ENCODE measurements at places on chromosomes 6 and 20.

DNA sequence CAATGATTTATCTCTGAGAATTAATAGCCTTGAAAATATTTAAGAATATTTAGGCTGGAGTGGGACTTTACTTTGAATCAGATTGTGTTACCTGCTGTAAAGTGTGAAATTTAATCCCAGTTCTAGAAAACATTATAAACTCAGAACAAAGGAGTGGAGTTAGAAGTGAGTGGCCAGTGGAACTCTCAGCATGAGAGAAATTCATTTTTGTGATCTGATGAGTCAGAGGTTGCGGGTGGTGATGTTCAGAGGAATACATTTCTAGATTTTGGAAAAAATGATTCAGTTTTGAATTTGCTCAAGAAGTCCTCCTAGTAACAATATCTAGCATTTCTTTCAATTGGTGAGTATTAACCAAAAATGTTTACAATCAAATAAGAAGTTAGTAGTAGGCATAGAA lies 167.5 kb downstream of the ZFAND3 start:
- DNase-seq, result no peak
- H3K36me3 ChIP-seq, result no peaks in the 10 kb centered on the region
- H3K4me1 ChIP-seq, result no peaks in the 10 kb centered on the region

DNA sequence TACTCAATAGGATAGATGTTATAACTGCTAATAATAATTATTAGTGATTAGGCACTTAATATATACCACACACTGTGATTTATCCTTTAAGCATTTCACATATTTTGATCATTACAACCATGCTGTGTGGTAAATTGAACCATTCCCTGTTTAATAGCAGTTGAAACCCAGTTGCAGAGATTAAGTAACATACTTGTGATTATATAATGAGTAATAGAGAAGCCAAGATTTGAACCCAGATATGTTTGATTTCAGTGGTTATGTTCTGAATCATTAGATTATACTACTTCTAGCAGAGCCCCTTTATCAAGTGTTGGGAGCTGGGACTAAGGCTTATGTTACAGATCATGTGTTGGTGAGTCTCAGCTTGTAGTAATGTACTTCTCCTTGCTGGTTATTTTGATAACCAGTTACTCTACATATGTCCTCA lies 44.1 kb downstream of the STK4 start:
- H3K4me1 ChIP-seq, result no peaks in the 10 kb centered on the region
- no peak overlapping the region for H3K27ac ChIP-seq
- H3K36me3 ChIP-seq, result peaks cover 5% of the 10 kb centered on the region
- H3K27me3 ChIP-seq, result no peaks in the 10 kb centered on the region
- no peak overlapping the region for H3K4me3 ChIP-seq

GRCh38 chr20:62528983-62529891 lies 53.4 kb upstream of the GATA5 start:
- DNase-seq, result no peak
- no peaks in the 10 kb centered on the region for H3K36me3 ChIP-seq
- H3K4me1 ChIP-seq, result peaks cover 9% of the 10 kb centered on the region
- H3K27ac ChIP-seq, result no peak overlapping the region

DNA sequence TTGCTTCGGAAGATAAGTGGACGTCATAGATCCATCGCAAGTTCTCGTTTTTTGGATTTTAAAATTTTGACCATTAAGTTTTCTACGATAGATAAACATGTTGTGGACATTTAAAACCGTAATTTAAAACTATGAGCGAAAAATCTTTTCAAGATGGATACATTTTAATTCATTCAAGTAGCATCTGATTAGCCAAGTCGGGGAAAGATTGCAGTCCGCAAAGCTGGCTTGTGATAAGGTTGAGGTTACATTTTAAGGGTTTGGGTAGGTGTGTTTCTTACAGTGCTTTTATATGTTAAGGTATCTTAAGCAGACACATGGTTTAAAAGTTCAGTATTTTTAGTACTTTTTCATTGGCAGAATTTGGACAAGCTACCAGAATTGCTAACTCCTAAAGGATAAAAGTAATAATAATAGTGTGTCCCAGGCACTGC lies 1.2 kb downstream of the WTAP start:
- peaks cover 4% of the 10 kb centered on the region for H3K36me3 ChIP-seq
- H3K4me3 ChIP-seq, result peak overlapping the region; percentile 96
- no peak for DNase-seq
- H3K27ac ChIP-seq, result peak overlapping the region; percentile 96
- peaks cover 6% of the 10 kb centered on the region for H3K4me1 ChIP-seq
- no peaks in the 10 kb centered on the region for H3K27me3 ChIP-seq

- no peak overlapping the region for H3K4me3 ChIP-seq
- H3K4me1 ChIP-seq, result no peaks in the 10 kb centered on the region
- H3K27ac ChIP-seq, result no peak overlapping the region
- H3K36me3 ChIP-seq, result no peaks in the 10 kb centered on the region
- no peak for DNase-seq
These were observed 16.8 kb downstream of the USP45 start for GRCh38 chr6:99498421-99498820.

DNA sequence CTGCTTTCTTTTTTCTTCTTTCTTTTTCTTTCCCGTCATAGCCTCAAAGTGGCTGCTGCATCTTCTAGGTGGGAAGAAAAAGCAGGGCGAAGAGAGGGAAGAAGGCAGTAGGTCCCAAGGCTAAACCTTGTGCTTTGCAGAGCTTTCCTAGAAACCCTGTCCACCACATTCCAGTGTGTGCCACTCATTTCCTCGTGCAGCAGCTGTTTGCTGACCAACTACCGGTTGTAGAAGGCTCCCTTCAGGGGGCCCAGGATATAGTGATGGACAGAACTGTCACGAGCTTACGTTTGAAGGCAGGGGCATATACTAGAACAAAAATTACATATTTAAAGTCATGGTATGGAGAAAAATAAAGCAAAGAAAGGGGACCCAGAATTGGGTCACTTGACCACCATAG lies 103.0 kb downstream of the SASH1 start:
- no peaks in the 10 kb centered on the region for H3K27me3 ChIP-seq
- H3K36me3 ChIP-seq, result peaks cover 6% of the 10 kb centered on the region
- no peak overlapping the region for H3K27ac ChIP-seq
- no peak for DNase-seq
- no peak overlapping the region for H3K4me3 ChIP-seq

DNA sequence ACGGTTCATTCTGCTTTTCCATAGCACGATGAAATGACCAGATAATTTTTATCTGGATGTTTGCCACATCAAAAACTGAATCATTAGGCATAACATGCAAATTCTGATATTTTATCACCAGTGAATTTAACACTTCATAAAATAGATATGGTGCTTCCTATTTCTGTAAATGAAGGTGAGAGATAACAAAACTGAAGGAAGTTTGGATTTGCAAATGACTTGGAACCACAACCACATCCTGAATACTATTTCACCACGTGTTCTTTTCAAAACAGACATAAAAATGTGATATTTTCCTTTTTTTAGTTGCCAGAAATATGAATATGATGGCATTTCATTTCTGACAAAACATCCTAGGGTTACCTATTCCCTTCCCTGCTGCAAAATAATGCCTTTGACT lies 146.1 kb downstream of the EDN1 start:
- H3K4me3 ChIP-seq, result no peak overlapping the region
- no peak overlapping the region for H3K27ac ChIP-seq

- peak; percentile 41 for DNase-seq
- H3K27me3 ChIP-seq, result no peaks in the 10 kb centered on the region
- no peak overlapping the region for H3K27ac ChIP-seq
- H3K4me1 ChIP-seq, result no peaks in the 10 kb centered on the region
These were observed 10.0 kb upstream of the ELMO2 start for GRCh38 chr20:46416421-46416820.

DNA sequence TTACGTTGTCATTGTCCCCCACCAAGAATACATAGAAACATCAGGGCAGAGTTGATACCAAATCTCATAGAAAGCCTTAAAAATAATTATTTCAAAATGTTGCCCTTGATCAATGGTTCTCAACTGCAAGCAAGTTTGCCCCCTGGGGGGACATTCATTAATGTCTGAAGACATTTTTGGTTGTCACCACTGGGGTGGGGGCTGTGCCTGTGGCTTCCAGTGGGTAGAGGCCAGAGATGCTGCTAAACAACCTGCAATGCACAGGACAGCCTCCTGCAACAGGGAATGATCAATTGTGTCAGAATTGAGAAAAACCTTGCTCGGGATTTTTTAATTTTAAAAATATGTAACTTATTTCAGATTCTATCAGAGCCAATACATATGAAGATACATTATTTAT lies 130.6 kb upstream of the DOK5 start:
- H3K27me3 ChIP-seq, result no peaks in the 10 kb centered on the region
- DNase-seq, result no peak
- H3K27ac ChIP-seq, result no peak overlapping the region

DNA sequence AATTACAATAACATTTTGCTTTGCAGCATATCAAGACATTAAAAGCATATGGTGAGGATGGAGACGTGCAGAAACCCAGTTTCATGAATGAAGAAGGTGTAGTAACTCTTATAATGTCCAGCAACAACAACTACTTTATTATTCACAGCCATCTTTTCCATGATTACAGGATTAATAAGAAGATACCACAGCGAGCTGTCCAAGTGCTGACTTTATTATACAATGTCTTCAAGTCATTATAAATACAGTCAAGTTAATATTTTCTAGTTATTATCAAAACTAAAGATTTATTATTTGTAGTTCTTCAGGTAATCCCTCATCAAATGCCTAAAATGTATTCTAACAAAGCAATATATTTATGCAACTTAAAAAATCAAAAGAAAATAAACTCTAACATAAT lies 2.5 kb upstream of the KHDRBS2 start:
- no peak overlapping the region for H3K4me3 ChIP-seq
- no peak for DNase-seq
- no peak overlapping the region for H3K27ac ChIP-seq
- peaks cover 12% of the 10 kb centered on the region for H3K4me1 ChIP-seq
- peaks cover 11% of the 10 kb centered on the region for H3K27me3 ChIP-seq

DNA sequence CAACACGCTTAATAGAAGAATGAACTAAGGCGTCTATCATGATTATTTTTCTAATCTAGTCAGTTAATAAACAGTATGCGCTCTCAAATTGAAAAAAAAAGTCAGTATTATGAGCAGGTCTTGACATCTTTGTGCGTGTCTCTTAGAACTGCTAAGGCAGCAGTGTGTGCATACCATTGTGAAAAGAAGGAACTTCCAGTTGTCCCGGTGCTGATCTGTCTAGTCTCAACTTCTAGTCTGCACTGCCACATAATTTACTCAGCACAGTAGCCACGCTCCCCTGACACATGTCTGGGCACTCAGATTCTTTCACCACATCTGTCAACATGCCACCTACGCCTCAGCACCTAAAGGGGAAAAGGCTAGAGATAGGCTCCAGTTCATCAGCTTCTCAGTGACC lies 61.1 kb upstream of the SPDEF start:
- no peak for DNase-seq
- H3K27me3 ChIP-seq, result no peaks in the 10 kb centered on the region
- H3K4me1 ChIP-seq, result no peaks in the 10 kb centered on the region
- H3K4me3 ChIP-seq, result no peak overlapping the region
- no peaks in the 10 kb centered on the region for H3K36me3 ChIP-seq

GRCh38 chr6:155128977-155129376 lies 133.9 kb downstream of the TIAM2 start:
- no peak for DNase-seq
- H3K4me1 ChIP-seq, result no peaks in the 10 kb centered on the region
- H3K27me3 ChIP-seq, result no peaks in the 10 kb centered on the region
- H3K27ac ChIP-seq, result no peak overlapping the region
- no peak overlapping the region for H3K4me3 ChIP-seq
- H3K36me3 ChIP-seq, result peaks cover 7% of the 10 kb centered on the region

DNA sequence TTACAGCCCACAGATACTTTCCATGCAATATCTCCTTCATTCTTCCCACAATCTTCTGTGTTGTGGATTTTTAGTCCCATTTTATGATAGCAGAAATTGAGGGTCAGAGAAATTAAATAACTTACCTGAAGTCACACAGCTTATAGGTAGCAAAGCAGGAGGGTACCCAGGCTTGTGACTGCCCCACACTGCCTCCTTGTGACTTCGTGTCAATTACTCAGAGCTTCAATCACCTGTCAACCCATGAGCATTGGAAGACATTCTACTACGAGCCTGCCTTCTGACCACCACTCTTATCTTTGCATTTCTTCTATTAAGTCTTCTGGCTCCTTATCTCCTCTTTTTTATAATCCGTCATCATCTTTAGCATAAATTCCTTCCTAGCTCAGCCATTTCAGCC lies 71.6 kb upstream of the NRSN1 start:
- H3K4me3 ChIP-seq, result no peak overlapping the region
- no peaks in the 10 kb centered on the region for H3K27me3 ChIP-seq
- peaks cover 5% of the 10 kb centered on the region for H3K4me1 ChIP-seq
- no peaks in the 10 kb centered on the region for H3K36me3 ChIP-seq
- no peak overlapping the region for H3K27ac ChIP-seq
- DNase-seq, result no peak

GRCh38 chr6:56864171-56864616 lies 90.7 kb upstream of the BEND6 start:
- no peak overlapping the region for H3K4me3 ChIP-seq
- DNase-seq, result no peak
- H3K36me3 ChIP-seq, result no peaks in the 10 kb centered on the region
- H3K4me1 ChIP-seq, result no peaks in the 10 kb centered on the region
- H3K27ac ChIP-seq, result no peak overlapping the region

DNA sequence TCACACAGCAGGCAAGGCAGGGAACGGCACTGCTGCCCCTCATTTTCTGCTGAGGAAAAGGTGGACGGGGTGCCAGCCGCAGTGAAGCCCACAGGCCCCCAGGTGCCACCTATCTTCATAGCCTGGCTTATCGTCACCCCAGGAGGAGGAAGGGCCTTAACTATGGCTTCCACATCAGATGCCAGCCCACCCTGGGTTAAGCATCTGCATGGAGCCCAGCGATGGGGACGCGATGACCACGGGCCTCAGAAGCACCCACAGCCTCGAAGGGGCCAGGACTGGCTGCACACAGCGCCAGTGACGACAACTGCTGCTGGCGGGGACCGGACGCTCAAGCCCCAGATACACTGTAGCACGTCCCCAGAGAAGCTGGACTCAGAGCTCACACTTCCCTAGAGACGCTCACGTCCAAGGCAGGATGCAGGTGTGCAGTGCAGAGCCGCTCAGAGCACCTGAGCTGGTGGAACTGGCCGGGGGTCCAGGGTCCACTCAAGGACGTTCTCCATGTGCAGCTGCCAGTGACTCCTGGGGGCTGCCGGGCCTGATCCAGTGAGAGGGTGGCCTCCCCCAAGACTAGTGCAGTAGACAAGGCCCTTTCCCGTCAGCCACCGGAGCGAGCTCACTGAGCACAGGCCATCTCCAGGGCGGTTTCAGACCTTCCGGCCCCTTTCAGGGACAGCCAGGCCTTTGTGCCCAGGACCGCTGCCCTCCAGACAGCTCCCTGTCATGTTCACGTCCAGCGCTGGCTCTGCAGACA lies 83.0 kb downstream of the YTHDF1 start:
- no peak overlapping the region for H3K4me3 ChIP-seq
- H3K27me3 ChIP-seq, result peaks cover 7% of the 10 kb centered on the region
- H3K27ac ChIP-seq, result no peak overlapping the region

- no peak for DNase-seq
- H3K27ac ChIP-seq, result no peak overlapping the region
- no peaks in the 10 kb centered on the region for H3K36me3 ChIP-seq
- no peaks in the 10 kb centered on the region for H3K27me3 ChIP-seq
- H3K4me1 ChIP-seq, result no peaks in the 10 kb centered on the region
These were observed 13.0 kb downstream of the ATRN start for GRCh38 chr20:3483784-3484183.

GRCh38 chr20:4245542-4245941 lies 230.2 kb upstream of the RNF24 start:
- no peak for DNase-seq
- H3K27me3 ChIP-seq, result peaks cover 39% of the 10 kb centered on the region
- peaks cover 50% of the 10 kb centered on the region for H3K4me1 ChIP-seq
- H3K27ac ChIP-seq, result no peak overlapping the region
- H3K4me3 ChIP-seq, result no peak overlapping the region
- no peaks in the 10 kb centered on the region for H3K36me3 ChIP-seq
